Naive thymus-derived CD4-positive, alpha-beta T cell (primary cell): ENCODE measurements at places on chromosomes 4 and X. TPM values are rescaled to one million over a fixed set of nuclear protein-coding genes. Genes with fewer than 3 reads are reported as not detected.

- DNase-seq: no peak
Measured at GRCh38 chrX:151019856-151020255, 36.7 kb downstream of the HMGB3 start.

- no peak for DNase-seq
Measured at GRCh38 chr4:111812114-111812513, 333.1 kb upstream of the FAM241A start.

DNA sequence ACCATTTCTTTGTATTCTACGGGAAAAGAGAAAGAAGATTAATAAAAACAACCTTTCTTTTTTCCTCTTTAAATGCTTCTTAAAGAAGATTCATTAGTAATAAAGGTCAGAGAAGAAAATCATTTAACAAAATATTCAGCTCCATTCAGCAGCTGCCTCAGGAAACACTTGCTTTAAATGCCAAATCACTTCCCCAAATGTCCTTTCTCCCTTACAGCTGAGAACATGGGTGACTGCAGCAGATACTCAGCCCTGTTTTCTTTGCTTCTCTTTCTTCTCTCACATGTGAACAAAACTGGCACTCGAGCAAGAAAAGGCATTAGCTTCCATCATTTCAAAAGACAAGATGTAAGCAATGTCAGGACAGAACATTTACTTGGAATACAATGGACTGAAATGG, 120.2 kb downstream of the INPP4B start:
- DNase-seq: no peak

GRCh38 chr4:1310031-1310795, 20.5 kb downstream of the MAEA start:
- DNase-seq: no peak

- no peak for DNase-seq
Measured at GRCh38 chr4:152610131-152610530, 69.7 kb downstream of the TMEM154 start.

DNA sequence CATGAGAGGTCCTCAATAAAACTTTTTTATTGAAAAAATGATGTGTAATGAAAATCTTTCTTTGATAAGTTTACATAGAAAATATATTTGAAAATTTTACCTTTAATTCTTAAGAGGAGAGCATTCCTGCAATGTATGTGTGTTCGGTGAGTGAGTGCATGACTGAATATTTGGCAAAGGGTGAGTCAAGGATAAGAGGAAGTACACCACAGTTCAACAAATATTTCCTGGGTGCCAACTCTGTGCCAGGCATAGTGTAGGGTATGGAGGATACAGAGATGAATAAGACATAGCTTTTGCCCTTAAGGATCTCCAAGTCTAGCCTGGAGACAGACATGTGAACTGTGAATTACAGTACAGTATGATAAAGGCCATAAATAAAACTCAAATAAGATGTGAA, 84.7 kb upstream of the GPR101 start:
- DNase-seq: no peak

DNA sequence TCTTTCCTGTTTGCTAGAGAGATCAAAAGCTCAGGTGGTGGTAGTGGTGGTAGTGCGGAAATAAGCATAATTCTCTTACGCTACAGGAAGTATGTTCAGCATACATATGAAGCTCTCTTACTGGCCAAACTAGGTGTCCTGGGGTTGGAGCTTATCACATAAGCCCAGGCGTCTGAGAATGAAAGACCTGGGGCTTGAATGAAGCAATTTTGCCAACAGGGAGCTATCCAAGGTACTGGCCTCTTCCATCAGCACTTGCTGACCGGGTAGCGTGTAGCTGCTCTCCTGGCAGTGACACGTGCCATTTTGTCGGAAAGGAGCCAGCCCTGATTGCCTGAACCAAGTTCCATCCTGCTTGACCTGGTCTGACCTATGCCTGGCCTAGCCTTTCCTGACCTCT, 65.9 kb upstream of the HPF1 start:
- DNase-seq: no peak

- DNase-seq: peak; percentile 75
Measured at GRCh38 chrX:49155900-49156837, 6.4 kb upstream of the MAGIX start.

GRCh38 chr4:48506716-48507115, 16.7 kb downstream of the ZAR1 start:
- DNase-seq: no peak

DNA sequence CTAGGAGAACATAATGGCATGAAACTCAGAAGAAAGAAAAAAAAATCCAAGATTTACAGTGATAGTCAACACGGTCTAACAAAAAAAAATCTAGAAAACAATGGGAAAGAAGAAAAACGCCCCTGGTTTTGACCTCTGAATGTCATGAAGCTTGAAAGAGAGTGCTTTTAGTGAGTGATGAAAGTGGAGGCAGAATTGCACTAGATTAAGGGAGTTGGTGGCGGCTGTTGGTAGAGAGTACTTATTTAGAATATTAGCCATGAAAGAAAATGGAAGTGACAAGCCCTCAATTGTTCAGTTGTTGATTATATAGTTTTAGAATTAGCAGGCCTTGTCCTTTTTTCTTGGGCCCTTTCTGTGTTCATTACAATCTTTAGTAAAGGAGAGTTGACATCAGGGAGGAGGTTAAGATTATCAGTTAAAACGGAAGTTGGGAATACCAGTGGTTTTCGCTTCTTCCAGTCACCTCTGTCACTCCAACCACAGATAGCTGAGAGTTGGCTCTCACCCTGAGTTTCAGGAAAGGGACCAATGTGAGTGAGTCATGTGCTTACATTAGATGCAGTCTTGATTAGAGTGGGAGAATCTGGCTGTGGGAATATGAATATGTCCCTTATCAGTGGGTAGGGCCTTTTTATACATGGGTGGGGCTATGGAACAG, 29.7 kb downstream of the EREG start:
- DNase-seq: no peak

DNA sequence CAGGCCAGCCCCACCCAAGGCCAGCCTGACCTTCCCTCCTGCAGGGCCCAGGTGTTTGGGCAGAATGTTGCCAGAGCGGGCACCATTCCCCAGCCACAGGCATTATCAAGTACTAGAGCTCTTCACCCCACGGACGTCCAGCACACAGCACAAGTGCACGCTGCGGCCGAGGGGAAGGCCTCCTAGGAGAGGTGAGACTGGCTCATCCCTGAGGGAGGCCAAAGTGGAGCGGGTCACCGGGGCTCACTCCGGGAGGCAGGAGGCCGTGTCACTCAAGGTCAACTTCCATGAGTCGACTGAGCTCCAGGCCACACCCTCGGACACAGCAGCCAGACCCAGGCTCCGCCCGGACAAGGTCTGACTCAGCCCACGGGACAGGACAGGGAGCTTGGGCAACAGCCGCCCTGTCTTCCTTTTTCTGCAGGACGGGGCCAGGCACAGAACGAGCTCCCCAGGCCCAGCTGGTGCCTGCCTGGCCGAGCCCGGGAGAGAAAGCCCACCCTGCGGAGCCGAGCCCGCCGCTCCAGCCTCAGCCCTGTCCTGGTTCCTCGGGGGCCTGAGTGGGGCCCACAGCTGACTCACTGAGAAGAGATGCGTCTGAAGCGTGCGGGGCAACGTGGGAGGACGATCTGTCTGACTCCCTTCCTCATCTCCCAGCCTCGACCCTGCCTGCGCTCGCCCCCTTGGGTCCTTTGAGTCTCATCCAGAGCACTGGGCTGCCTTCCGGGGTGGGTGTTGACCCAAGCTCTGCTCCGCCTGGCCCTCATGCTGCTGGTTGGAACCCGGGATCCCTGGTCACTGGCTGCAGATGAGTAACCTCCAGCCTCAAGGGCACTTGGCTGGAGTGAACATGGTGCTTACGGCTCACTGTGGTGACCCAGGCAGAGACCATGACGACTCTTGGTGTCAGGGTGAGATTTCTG, 1.6 kb downstream of the SLC49A3 start:
- no peak for DNase-seq

DNA sequence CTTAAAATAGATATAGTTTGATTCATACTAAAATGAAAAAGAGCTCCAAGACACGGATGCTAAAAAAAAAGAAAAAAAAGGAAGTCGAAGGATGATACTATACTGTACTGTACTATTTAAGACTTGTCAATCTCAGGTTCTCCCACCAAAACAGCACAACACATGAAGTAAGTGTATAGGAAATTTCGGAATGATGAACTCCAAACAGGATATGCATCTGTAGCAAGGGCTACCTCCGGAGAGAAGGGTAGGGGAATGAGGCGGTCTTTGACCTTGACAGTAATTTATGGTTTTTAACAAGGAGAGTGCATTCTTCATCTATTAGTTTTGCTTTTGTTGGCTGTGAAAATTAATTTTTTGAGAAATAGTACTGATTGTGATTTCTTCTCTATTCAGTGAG, 541 bp upstream of the FIP1L1 start:
- DNase-seq: no peak

GRCh38 chrX:106168107-106168506, at the start of gene PWWP3B:
Gene PWWP3B, plus strand, starts transcription at chrX:106168305. Its CDS starts 37,128 bp downstream, at chrX:106205433.
- DNase-seq: no peak

Gene TEX13C
- not detected for total RNA-seq

Gene KLHL4
- not detected for total RNA-seq

Gene MAGEB2
- total RNA-seq: not detected

Gene AREG
- total RNA-seq: 13.0 TPM

Gene GSX2
- total RNA-seq: not detected

Gene SSX4B
- not detected for total RNA-seq

Gene HS6ST2
- total RNA-seq: 0.10 and 0.15 TPM in 2 replicates
